MCF 10A (cell line): ENCODE measurements at places on chromosomes 12 and 14. TPM values are rescaled to one million over a fixed set of nuclear protein-coding genes. Genes with fewer than 3 reads are reported as not detected.

Gene CNPY2
- 169 and 210 TPM in 2 replicates for total RNA-seq

Gene KLRC3
- 0.81 and 2.3 TPM in 2 replicates for total RNA-seq

Gene KIF5A
- total RNA-seq = 0.56 TPM in 2 replicates

Gene CHGA
- 0.35 TPM in 1 of 2 replicates, not detected in the other for total RNA-seq

Gene PTGER2
- total RNA-seq = 0.12 TPM in 2 replicates

Gene CSRP2
- 2.0 and 2.6 TPM in 2 replicates for total RNA-seq

Gene EFS
- total RNA-seq = not detected in 2 replicates

Gene GARIN6
- total RNA-seq = not detected in 2 replicates

Gene TBX3
- 6.6 and 8.0 TPM in 2 replicates for total RNA-seq

Gene SOAT2
- total RNA-seq = not detected in 2 replicates

Gene OR11H7
- not detected in 2 replicates for total RNA-seq

Gene RTL1
- not detected in 2 replicates for total RNA-seq

Gene KCNH3
- not detected in 2 replicates for total RNA-seq

Gene INHBC
- total RNA-seq = not detected in 2 replicates

Gene RNU7-1
- not detected in 2 replicates for total RNA-seq

Gene SYCP3
- not detected in 2 replicates for total RNA-seq

Gene RNASE3
- total RNA-seq = not detected in 2 replicates

Gene WIF1
- total RNA-seq = not detected in 2 replicates

Gene PRKCH
- 10.4 and 12.4 TPM in 2 replicates for total RNA-seq

Gene RFX4
- total RNA-seq = not detected in 2 replicates

Gene NAV3
- total RNA-seq = 7.1 and 8.4 TPM in 2 replicates

Gene NTS
- total RNA-seq = not detected in 2 replicates
